ENCODE measurements at places on chromosomes 11 and 22.

GRCh38 chr11:61516675-61517572, 8.4 kb downstream of the LRRC10B start:
- DNase-seq: peak; percentile 48

DNA sequence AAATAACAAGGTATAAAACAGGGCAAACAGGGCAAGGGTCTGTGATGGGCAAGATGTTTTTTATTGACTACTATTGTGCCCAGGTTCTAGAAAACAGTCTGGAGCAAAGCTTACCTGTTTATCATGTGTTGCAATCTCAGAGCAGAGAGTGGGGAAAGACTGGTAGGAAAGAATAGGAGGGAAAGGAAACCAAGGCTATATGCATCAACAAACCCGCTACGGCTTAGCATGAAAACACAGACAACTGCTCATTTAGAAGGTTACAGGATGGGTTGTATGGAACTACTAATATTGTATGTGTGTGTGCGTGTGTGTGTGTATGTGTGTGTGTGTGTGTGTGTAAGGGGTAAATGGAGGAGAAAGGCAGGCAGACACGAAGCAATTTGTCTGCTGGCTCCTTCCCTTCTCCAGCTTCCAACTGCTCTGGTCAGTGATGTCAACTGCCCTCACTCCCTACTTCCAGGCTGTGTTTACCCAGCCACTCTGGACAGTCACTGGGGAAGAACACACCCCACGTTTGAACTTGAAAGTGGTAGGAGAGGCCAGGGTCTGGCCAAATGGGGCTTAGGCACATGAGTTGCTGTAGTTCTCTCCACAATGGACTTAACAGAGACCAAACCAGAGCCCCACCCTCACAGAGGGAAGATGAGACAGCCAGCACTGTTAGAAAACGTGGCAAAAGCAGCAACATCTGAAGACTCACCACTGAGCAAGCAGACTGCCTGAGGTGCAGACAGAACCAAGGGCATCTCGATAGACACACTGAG, 47.0 kb downstream of the GAB2 start:
- DNase-seq: no peak

- no peak for DNase-seq
These were observed 776.0 kb upstream of the ARHGAP42 start for GRCh38 chr11:99911116-99911515.

DNA sequence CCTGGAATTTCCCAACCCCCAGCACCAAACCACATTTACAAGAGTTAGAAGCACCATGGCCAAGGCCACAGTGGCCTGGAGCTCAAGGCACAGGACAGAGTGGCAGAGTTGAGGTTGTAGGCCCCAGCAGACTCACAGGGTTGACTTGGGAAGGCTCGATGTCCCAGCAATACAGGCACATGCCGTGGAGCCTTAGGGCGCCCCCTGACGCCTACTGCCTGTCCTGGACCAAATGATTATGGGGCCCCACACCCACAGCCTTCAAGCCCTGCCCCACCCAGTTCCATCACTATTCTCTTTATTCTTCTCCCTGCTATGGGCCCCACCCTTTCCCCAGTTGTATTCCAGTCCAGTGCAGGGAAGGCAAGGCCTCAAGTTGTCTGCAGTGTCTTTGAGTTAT, at the start of gene CCDC179:
TSS of gene CCDC179 (minus strand) at position 234 of the 400 bp plus-strand sequence. CDS start at position 181, 53 bp downstream.
- DNase-seq: no peak

GRCh38 chr11:17381156-17381555, 7.3 kb downstream of the KCNJ11 start:
- no peak for DNase-seq

- no peak for DNase-seq
These were observed 166.4 kb downstream of the KIRREL3 start for GRCh38 chr11:126834149-126834548.

DNA sequence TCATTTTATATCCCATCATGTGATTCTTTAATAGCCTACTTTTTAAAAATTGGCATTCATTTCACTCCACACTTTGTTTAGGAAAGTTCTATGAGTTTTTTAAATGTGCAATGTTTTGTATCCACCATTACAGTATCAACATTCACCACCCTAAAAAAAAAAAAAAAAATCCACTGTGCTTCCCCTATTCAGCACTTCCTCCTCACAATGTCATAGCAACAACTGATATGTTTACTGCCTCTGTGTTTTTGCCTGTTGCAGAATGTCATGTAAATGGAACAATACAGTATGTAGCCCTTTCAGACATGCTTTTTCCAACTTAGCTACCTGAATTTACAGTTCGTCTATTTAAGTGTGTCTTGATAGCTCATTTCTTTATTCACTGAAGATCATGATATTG, 754.2 kb downstream of the FAM181B start:
- DNase-seq: no peak

DNA sequence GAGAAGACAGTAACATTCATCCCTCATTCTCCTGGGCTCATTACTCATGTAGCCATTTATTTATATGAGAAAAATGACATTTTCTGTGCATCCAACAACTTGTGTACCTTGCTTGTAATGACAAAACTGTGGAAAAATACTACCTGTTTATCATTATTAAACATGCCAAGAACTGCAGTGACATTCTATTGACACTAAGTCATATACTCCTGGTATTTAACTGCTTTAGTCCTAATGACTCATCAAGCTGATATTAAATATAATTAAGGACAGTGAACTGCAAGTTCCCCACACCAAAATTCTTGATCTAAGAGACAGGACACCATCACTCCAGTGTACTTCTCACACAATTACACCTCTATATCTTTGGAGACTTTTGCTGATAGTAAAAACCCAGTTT, 1328.7 kb upstream of the RAG2 start:
- DNase-seq: no peak

GRCh38 chr11:68940651-68941323, 37.1 kb downstream of the IGHMBP2 start:
- no peak for DNase-seq

Measured in stimulated activated CD4-positive, alpha-beta T cell treated with anti-CD3 and anti-CD28 coated beads, Interleukin-15, amount 100 ng/mL, for 1 hour (primary cell).